ENCODE measurements at places on chromosomes 6 and 20.

DNA sequence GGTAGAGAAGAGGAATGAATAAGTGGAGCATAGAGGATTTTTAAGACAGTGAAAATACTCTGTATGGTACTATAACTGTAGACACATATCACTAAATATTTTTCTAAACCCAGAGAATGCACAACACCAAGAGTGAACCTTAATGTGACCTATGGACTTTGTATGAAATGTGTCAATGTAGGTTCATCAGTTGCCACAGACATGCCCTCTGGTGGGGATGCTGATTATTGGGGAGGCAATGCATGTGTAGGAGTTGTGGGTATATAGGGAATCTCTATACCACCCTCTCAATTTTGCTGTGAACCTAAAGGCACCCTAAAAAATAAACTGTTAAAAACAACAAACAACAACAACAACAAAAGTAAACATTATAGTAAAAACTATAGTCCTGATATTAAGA is 293.7 kb downstream of the RNF144B start:
- peak; percentile 24 for DNase-seq

DNA sequence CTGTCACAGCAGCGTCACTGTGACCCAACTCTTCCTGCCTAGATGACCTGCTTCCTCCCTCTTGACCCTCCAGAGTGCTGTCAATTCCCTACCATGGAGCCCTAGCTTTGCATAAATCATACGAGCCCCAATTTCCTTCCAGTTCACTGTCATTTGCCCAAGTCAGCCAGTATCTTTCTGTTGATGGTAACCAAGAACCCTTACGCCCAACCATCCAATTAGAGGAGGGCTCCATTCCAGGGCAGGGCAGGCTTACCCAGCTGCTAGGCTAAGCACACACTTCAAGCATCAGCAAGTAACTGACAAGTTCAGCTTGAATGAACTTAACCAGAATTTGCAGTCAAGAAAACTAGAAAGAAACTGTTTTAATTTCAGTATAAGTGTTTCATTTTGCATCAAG is 25.7 kb downstream of the WFDC3 start:
- DNase-seq, result no peak

- DNase-seq, result no peak
Observed at GRCh38 chr6:97427648-97428047, 144.6 kb upstream of the MMS22L start.

DNA sequence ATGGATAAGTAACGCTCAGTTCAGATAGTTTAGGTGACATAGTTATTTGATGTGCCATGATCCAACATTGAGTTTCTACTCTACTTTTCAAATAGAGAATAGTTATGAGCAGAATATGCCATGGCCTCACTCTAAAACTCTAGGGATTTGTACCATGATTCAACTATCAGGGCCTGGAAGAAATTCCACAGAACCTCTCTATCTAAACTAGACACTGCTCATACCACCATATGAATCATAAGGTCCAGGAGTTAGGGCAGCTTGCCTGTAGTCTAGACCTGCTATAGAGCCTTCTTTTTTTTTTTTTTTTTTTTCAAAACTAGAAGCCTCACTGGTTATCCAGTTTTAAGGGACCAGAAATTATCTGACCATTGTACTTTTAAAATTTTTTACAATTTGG is 571.8 kb upstream of the IMPG1 start:
- DNase-seq, result no peak

GRCh38 chr6:134911547-134911946 is 38.4 kb downstream of the ALDH8A1 start:
- no peak for DNase-seq

DNA sequence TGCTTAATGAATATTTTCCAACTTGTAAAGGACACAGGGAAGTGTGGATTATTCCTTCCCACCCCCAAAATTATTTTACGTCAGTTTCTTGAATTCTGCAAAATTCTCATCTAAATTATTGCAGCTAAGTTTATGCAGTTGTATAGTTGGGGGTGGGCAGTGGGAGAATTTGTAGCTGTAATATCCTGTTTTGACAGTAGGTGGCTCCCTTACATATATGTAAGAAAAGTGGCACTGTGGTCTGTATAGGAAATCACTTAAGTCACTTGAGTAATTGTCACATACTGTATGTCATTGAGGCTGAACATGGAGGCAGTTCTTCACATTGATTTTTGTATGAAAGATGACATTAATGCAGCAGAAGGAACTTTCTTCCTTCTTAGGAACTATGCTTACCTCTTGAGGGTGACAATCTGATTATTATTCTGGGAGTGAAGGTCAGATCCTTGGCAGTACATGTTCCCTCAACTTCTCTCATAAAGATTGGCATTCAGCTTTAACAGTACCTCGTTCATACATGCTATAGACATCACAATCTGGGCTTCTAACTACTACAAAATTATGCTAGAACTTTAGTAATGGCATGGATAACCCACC is 14.6 kb upstream of the CFAP206 start:
- DNase-seq, result peak; percentile 90

DNA sequence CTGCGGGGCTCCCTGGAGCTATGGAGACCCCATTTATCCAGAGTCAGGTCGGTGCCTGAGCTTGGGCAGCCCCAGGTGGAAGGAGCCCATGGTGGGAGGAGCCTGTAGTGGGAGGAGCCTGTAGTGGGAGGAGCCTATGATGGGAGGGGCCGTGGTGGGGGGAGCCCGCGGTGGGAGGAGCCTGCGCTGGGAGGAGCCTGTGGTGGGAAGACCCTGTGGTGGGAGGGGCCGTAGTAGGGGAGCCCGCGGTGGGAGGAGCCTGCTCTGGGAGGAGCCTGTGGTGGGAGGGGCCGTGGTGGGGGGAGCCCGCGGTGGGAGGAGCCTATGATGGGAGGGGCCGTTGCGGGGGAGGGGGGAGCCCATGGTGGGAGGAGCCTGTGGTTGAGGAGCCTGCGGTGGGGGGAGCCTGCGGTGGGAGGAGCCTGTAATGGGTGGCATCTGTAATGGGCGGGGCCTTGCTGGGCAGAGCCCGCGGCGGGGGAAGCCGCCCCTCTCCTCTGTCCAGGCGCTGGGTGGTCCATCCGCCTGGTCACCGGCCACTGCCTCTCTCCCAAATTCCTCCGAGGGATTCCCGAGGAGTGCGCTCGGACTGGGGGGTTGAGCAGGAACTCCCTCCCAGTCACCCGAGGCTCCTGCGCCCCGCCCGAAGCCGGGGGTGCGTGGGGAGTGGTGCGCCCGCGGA is 567 bp upstream of the FNDC11 start:
- peak; percentile 90 for DNase-seq

- DNase-seq, result no peak
Observed at GRCh38 chr6:166377721-166378120, 5.0 kb downstream of the MPC1 start.

DNA sequence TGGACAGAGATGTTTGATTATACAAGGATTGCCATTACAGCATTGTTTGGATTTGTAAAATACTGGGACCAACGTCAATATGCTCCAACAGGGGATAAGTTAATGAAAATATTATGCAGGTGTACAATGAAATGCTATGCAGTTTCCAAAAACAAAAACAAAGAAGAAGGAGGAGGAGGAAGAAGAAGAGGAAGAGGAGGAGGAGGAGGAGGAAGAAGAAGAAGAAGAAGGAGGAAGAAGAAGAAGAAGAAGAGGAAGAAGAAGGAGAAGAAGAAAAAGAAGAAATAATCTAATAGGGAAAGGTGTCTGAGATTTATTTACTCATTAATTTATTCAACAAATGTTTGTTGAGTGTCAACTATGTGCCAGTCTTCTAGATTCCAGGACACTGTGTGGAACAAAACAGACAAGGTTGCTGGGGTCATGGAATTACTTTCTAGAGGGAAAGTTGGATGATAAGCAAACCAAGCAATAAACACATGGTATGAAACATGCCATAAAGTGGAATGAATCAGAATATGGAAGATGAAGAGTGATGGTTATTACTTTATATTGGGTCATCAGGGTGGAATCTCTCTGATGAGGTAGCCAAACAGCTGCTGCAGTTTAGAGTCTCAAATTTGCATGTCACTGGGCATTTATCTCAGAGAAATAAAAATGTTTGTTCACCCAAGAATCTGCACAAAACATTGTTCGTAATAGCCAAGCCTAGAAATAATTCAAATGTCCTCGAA is 6.3 kb upstream of the TRIM27 start:
- no peak for DNase-seq

DNA sequence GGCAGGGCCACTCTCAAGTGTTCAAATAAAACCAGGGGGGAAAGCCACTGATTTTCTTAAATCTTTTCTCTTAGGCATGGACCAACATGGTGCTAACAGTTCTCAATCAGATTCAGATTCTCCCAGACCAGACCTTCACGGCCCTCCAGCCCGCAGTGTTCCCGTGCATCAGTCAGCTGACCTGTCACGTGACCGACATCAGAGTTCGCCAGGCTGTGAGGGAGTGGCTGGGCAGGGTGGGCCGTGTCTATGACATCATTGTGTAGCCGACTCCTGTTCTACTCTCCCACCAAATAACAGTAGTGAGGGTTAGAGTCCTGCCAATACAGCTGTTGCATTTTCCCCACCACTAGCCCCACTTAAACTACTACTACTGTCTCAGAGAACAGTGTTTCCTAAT is 41.5 kb upstream of the SMIM28 start:
- no peak for DNase-seq

DNA sequence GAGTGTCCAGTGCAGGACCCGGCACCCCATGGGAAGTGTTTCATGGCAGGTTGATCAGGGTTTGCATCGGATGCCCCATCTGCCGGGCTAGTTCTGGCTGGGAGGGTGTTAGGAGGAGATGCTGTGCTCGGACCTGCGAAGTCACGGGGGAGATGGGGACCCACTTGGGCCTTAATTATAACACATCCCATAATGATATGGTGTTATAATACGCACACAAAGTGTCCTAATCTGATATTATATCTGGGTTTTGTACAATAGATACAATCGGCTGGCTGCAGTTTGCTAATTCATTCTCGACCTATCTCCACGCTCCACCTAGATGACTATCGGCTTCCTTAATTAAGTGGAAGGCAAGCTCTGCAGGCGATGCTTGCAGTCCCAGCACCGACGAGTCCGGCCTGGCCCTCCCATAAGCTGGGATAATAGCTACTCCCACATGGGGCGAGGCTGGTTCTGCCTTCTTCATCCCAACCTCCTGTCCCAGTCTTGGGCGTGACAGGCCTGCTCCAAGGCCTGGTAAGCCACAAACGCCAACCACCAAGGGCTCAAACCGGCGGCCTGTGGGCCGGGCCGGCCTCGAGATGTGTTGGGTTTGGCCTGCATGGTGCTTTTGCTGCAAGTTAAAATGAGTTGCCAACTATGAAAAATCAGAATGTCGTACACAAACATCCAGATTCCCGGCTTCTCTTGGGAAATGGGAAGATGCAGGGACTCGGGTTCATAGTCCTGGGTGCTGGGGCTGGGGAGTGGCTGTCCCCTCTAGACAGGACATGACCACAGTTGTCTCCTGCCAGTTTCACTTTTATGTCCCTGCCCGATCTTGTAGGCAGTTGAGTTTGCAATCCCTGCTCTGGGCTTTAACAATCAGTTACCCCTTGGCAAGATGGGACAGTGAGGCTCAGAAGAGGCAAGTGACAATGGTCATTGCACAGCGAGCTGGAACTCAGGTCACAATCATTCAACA is 32.7 kb downstream of the CEBPB start:
- peak; percentile 77 for DNase-seq

DNA sequence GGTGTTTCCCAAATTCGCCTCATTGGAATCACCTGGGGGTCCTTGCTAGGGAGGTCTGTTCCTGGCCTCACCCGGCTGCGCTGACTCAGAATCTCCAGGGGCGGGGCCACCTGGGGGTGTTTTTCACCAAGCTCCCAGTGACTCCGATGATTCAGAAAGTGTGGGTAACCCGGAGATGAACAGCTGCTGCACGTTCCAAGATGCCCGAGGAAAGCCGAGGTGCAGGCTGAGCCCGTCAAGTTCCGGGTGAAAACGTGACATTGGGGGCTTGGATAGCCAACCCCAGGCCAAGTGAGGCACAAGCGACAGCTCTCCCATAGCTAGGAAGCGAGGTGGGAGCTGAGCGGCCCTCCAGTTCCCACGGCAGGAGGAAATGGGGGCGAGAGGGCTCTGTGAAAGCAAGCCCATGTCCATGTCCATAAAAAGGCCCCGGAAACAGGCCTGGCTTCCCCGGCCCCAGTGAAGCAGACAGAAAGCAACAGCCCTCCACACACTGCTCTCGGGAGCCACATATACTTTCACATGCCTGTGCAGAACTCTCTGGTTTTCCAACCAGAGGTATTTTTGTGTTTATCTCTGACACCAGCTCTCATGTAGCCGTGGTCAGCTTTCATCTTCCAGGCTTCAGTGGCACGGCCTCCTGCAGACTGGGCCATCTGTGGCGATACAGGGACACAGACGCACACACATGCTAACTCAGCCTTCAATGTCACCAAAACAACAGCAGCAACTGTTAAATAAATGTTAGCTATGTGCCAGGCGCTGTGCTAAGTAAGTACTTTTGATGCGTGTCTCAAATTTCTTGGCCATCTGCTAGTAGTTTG is 90.7 kb upstream of the CCDC28A start:
- DNase-seq, result peak; percentile 65

- DNase-seq, result peak; percentile 87
Observed at GRCh38 chr6:116476002-116476678, 15.0 kb downstream of the CALHM6 start.

DNA sequence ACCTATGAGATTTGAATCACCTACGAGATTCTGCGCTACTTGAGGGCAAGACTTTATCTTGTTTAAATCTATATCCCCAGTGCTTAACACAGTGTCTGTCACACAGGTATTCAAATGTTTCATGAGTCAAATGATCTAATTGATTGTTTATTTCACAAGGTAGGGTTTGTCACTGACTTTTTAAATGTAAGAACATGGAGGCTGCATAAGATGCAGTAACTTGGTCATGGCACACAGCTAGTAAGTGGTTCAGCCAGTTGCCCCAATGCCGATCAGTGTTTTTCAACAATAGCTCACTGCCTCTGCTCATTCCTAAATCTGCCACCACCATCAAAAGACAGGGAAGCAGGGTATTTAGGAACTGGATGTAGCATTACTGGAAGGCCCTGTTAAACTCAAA is 42.4 kb upstream of the LRRC1 start:
- DNase-seq, result no peak

GRCh38 chr6:48614326-48614725 is 503.3 kb upstream of the PTCHD4 start:
- no peak for DNase-seq

- no peak for DNase-seq
Observed at GRCh38 chr6:978937-979685, 286.2 kb upstream of the EXOC2 start.

DNA sequence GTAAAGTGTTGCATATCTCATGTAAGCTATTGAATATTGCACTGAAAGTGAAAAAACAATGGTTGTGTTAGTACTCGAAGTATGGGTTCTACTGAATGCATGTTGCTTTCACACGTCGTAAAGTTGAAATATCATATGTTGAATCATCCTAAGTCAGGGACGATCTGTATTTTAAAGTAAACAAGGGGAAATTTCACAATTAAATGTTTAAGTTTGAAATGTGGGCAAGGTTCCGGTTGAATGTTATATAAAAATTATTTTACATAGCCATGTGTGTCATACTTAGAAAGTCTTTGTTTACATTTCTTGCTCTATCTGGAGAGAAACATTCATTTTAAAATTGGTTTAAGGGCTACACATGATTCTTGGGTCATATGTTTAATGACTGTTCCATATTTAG is 76.8 kb downstream of the AKAP7 start:
- no peak for DNase-seq

Measured in hematopoietic multipotent progenitor cell treated with erythropoietin and hydrocortisone succinate and interleukin-3 and kit ligand, for 4 days (in vitro differentiated cells).